ENCODE measurements at places on chromosomes 11 and 22.
A peak's percentile ranks its signal among the peaks of the same experiment; 100 is the strongest.

- DNase-seq: peak; percentile 69
These were observed 2.1 kb downstream of the NRIP3 start for GRCh38 chr11:9001736-9002135.

DNA sequence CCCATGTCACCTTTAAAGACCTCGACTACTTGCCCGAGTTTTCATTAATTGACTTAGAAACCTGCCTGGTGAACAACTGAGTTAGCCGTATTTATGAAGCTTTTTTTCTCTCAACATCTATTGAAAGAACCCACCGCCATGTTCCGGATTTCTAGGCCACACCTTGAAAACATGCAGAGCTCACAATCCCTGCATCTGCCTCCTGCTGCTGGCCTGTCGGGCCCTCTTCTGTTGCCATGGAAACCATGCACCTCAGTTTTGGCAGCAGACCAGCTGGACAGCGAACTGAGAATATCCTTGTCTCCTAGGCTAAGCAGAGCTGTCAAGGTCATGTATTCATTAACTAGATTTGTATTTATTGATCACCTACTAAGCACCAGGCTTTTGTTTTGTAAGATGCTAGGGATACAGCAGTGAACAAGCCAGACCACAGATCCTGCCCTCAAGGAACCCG, 4.3 kb upstream of the PATZ1 start:
- DNase-seq: peak; percentile 36

DNA sequence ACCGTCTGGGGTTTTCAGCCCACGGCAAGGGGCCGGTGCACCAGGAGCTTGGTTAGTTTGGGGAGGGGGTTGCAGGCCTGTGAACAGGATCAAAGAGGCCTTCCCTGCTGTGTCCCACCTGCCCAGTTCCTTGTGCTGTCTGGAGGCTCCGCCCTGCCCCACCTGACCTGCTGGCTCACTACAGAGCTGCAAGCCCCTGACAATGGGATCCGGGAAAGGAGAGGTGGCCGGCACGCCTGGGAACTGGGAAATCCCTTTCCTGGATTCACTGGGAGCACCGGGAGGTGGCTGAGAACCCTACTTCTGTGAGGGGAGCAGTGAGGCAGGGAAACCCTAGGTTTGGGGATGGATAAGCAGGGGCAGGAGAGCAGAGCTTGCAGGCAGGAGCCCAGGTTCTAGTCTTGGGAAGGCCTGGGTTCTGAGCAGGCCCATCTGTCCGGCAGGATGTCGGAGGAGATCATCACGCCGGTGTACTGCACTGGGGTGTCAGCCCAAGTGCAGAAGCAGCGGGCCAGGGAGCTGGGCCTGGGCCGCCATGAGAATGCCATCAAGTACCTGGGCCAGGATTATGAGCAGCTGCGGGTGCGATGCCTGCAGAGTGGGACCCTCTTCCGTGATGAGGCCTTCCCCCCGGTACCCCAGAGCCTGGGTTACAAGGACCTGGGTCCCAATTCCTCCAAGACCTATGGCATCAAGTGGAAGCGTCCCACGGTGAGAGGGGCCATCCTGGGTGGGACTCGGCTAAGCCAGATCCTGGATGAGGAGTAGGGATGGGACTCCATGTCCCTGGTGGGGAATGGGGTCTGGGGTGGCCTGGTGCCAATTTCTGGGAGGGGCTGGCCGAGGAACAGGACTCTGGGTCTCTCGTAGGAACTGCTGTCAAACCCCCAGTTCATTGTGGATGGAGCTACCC, 786 bp downstream of the CAPN1 start:
- DNase-seq: peak; percentile 53

- no peak for DNase-seq
These were observed 162.0 kb downstream of the DSCAML1 start for GRCh38 chr11:117634756-117635603.

DNA sequence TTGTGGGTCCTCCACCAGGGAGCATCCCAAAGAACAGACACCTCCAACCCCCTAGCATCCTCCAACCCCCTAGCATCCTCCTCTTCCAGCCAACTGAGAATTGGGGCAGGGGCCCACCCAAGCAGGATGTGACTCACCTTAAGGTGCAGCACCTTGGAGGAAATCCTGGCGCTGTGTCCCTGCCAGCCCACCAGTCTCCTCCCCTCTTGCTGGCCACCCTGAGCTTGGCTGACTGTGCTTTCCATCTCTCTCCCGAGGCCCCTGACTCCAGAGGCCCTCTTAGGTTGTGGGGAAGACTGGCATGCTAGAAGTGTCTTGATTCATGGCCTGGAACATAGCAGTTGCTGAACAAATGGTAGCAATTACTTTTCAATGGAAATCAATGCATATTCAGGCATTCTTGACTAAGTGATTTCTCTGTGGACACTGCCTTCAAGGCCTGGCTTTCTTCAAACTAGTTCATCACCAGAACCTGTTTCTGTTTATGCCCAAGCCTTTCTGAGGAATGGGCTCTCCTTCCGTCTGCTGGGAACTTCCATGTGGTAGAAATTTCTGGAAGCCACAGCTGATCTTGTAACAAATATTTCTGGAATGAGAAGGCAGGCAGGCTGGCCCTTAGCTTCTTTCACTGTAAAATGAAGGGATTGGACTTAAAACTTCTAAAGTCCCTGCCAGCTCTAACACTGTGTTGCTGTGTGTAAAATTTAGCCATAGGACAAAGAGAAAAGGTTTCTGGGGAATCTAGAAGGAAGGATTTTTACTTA, 60.5 kb downstream of the CEP164 start:
- no peak for DNase-seq

- DNase-seq: no peak
These were observed 437.3 kb downstream of the METTL15 start for GRCh38 chr11:28545536-28545935.

DNA sequence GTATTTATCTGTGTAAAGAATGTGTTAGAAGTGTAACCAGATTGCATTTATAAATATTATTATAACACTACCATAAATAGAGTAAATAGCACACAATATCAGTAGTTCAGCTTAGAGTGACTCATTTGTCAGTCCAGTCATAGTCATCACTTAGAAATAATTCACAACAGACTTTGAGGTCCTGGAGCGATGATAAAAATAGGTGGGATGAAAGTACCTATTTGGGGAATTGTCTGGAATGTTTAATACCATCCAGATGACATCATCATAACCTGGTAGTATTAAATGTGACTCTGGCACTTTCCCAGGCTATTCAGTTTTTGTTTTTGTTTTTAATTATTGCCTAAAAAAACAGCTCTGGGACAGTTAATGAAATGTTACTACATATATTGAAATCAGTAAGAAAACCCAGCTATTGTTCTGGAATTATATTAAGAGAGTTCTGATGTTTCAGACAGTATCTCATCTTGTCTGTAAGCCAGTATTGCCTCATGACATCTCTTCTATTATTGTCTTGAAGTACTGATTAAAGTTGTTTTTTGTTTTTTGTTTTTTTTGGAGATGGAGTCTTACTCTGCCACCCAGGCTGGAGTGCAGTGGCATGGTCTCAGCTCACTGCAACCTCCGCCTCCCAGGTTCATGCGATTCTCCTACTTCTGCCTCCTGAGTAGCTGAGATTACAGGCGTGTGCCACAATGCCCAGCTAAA, 74.8 kb downstream of the SIK2 start:
- no peak for DNase-seq

- peak; percentile 71 for DNase-seq
These were observed 160.2 kb downstream of the LDLRAD3 start for GRCh38 chr11:36103933-36104530.

GRCh38 chr11:60993615-60994014, 22.1 kb downstream of the CD6 start:
- DNase-seq: no peak

GRCh38 chr11:105622016-105622415, 12.1 kb downstream of the GRIA4 start:
- no peak for DNase-seq

- no peak for DNase-seq
These were observed 286.7 kb downstream of the TBC1D22A start for GRCh38 chr22:47049078-47049624.

GRCh38 chr22:17890892-17891291, 116.6 kb upstream of the BID start:
- no peak for DNase-seq

DNA sequence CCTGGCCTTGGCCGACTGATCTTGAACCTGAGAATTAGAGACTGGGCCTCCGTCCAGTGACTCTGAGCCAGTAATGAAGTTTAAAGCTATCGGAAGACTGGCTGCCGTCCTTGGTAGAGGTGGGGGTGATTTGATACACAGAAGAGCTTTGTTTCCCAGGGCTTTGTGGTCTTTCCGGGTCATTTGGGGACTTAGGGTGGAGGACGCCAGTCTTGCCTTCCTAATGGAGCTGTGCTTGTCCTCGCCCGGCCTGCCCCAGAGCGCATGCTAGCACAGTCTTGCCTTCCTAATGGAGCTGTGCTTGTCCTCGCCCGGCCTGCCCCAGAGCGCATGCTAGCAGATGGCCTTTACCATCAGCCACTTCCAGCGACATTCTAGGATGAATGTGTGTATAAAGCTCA, 65.8 kb downstream of the ST3GAL4 start:
- DNase-seq: no peak

DNA sequence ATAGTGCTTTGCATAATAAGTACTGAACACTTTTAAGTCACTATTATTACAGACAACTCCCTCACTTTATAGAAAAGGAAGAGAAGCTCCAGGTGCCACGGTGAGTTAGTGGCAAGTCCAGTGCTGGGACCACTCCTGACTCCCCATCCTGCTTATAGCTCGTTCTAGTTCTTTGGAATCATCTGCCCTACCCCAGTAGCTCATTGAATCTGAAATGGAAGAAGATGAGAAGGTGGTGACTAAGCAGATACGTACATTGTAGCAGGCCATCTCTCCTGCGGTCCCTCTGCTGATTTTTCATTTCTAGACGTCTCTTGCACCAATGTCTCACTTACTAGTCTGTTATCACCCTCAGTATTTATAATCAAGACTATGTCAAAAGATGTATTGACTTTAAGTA, 21.6 kb downstream of the MMP20 start:
- no peak for DNase-seq

DNA sequence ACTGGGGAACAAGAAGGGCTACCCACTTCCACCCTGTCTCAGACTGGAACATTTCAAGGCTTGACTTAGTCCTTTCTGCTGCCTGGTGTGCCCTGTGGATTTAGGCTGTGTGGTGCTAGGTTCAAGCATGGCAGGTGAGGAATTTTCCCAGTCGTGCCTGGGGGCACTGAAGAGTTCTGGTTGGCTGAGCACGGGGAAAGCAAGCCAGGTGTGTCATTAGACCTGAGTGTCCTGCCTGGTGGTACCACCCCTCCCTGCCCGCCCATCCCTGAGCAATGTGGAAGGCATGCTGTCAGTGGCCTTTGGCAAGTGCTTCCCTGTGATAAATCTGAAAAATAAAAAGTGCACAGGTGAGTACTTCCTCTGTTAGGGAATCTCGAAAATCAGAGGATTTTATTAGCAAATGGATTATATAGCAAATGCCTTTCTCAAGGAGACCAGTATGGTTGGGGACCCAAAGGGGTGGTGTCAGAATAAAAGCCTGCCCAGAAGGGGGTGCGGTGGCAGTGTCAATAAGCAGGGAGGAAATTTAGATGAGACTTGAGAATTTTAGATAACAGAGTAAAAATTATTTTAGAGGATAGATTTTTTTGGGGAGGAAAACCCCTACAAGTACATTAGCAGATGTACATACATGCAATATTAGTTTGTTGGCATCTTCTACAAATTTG, 22.8 kb downstream of the TEAD1 start:
- DNase-seq: no peak

GRCh38 chr22:25564979-25565677, 653 bp downstream of the GRK3 start:
- peak; percentile 44 for DNase-seq

GRCh38 chr11:104124979-104125378, 39.0 kb downstream of the PDGFD start:
- DNase-seq: no peak

DNA sequence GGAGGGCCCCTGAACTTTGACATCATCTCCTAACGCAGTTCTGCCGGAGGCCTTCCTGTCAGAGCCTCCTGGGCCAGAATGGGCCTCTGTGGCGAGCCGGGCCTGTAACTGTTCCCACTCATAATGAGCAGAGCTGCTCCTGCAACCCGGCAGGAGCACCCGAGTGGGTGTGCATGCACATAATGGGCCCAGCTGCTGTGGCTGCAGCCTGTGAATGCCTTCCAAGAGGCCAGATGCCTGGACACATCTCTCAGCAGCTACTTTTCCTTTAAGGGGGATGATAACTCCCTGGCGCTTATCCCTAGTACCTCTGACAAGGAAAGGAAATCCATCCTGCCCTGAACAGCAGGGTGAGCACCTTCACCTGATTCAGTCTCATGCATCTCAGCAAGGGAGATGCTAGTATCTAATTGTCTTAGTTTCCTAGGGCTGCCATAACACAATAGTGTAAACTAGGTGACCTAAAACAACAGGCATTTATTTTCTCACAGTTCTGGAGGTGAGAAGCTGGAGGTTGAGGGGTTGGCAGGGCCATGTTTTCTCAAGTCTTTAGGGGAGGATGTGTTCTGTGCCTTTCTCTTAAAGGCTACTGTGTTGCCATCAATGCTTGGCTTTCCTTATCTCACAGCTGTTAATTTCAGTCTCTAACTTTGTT, 120.5 kb downstream of the TEAD1 start:
- no peak for DNase-seq

- no peak for DNase-seq
These were observed 202.8 kb downstream of the ADAMTS15 start for GRCh38 chr11:130651066-130651855.

- DNase-seq: peak; percentile 42
These were observed 291.8 kb downstream of the MIAT start for GRCh38 chr22:26949193-26949592.

GRCh38 chr22:23204125-23204488, 23.8 kb downstream of the BCR start:
- DNase-seq: no peak

DNA sequence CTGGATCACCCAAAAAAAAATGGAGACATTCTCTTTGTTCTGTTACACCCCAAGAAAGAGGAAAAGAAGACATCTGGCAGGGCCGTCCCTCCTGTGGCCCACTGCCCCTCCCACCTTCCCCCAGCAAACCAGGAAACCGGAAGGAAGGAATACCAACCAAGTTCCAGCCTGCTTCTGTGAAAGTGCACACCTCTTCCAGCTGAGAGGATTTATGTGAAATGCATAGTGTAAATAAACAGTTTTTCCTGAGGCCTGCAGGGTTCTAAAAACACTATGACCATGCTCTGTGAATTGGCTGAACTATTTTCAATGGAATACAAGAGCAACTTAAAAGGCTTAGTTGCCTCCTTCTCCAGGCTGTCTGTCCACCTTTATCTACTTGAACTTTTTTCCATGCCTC, 50.0 kb upstream of the CHST1 start:
- no peak for DNase-seq

GRCh38 chr11:12600829-12601228, 73.4 kb upstream of the TEAD1 start:
- no peak for DNase-seq

DNA sequence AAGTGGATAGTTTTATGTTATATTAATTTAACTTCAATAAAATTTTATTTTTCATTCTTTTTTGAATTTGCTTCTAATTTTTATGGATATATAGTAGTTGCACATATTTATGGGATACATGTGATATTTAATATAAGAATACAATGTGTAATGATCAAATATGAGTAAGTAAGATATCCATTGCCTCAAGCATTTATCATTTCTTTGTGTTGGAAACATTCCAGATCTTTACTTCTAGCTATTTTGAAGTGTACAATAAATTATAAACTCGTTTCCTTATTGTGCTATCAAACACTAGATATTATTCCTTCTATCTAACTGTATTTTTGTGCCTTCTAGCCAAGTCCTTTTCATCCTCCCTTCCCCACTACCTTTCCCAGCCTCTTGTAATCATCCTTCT, 17.0 kb downstream of the EXPH5 start:
- no peak for DNase-seq
